ENCODE measurements at places on chromosomes 12 and 14. TPM values are rescaled to one million over a fixed set of nuclear protein-coding genes. Genes with fewer than 3 reads are reported as not detected.
A peak's percentile ranks its signal among the peaks of the same experiment; 100 is the strongest.

GRCh38 chr14:68682166-68683103 lies 110.4 kb downstream of the ZFP36L1 start:
- H3K27me3 ChIP-seq = no peaks in the 10 kb centered on the region
- H3K27ac ChIP-seq = peak overlapping the region; percentile 68
- H3K36me3 ChIP-seq = no peaks in the 10 kb centered on the region
- H3K4me1 ChIP-seq = peaks cover 40% of the 10 kb centered on the region
- DNase-seq = no peak

Gene NKX2-1
- total RNA-seq = not detected

Gene TECPR2
- 20.4 TPM for total RNA-seq

- H3K4me3 ChIP-seq = no peak overlapping the region
- H3K4me1 ChIP-seq = no peaks in the 10 kb centered on the region
- peaks cover 28% of the 10 kb centered on the region for H3K27me3 ChIP-seq
- H3K36me3 ChIP-seq = no peaks in the 10 kb centered on the region
- no peak for DNase-seq
- H3K27ac ChIP-seq = no peak overlapping the region
Observed at GRCh38 chr12:131613678-131614077, 97.2 kb upstream of the SFSWAP start.

GRCh38 chr12:8038659-8039114 lies 6.2 kb downstream of the FOXJ2 start:
- no peaks in the 10 kb centered on the region for H3K27me3 ChIP-seq
- H3K27ac ChIP-seq = peak overlapping the region; percentile 99
- H3K4me3 ChIP-seq = peak overlapping the region; percentile 47
- DNase-seq = peak; percentile 84
- peaks cover 2% of the 10 kb centered on the region for H3K36me3 ChIP-seq

DNA sequence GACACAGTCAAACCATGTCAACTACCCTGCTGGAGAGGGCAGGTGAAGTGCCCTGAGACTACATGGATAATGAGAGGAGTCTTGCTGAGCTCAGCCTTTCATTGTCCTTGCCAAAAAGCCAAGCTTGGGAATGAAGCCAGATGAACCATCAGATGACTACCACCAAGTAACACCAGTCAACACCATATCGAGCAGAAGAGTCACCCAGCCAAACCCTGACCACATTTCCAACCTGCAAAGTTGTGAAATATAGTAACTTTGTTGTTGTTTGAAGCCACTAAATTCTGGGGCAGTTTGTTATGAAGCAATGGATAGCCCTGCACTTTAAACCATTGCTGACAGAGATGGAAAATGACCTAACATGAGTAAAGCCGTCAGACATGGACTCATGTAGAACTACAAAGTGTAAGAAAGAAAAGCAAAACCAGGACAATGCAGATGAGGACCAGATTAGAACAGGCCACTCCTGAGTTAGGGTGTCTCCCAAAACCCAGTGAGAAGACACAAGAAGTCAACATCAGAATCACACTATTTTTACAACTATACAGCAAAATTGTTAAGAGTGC lies 12.5 kb upstream of the CRADD start:
- no peak for DNase-seq
- no peaks in the 10 kb centered on the region for H3K27me3 ChIP-seq
- peak overlapping the region; percentile 90 for H3K27ac ChIP-seq
- H3K4me3 ChIP-seq = no peak overlapping the region
- no peaks in the 10 kb centered on the region for H3K36me3 ChIP-seq

Gene KRT77
- not detected for total RNA-seq

Gene TAS2R30
- 0.73 TPM for total RNA-seq

DNA sequence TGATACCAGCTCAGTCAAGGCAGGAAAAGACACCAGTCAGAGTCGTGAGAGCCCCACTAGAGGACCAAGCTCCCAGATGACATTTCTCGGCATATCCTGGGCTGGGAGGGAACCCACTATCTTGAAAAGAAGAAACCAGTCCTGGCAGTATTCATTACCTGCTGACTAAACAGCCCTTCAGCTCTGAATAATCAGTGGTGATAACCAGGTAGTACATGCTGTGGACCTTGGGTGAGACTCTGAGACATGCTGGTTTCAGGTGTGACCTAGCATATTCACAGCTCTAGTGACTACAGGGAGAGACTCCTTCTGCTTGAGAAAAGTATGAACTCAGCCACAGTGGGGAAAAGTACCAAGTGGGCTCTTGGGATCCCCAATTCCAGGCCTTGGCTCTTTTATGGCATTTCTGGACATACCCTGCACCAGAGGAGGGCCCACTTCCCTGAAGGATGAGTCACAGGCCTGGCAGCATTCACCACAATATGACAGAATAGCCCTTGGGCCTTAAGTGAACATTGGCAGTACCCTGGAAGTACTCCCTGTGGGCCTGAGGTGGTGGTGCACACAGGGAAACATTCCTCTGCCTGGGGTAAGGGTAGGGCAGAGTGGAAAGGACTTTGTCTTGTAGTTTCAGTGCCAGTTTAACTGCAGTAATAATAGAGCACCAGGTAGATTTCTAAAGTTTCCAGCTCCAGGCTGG lies 82.6 kb upstream of the SLC38A4 start:
- no peak for DNase-seq
- H3K27ac ChIP-seq = no peak overlapping the region
- H3K27me3 ChIP-seq = no peaks in the 10 kb centered on the region
- H3K4me3 ChIP-seq = no peak overlapping the region
- no peaks in the 10 kb centered on the region for H3K4me1 ChIP-seq

Gene KLRC2
- total RNA-seq = not detected

GRCh38 chr12:3951380-3952135 lies 78.4 kb upstream of the PARP11 start:
- DNase-seq = no peak
- no peaks in the 10 kb centered on the region for H3K4me1 ChIP-seq
- no peak overlapping the region for H3K4me3 ChIP-seq
- H3K36me3 ChIP-seq = no peaks in the 10 kb centered on the region
- H3K27me3 ChIP-seq = no peaks in the 10 kb centered on the region

DNA sequence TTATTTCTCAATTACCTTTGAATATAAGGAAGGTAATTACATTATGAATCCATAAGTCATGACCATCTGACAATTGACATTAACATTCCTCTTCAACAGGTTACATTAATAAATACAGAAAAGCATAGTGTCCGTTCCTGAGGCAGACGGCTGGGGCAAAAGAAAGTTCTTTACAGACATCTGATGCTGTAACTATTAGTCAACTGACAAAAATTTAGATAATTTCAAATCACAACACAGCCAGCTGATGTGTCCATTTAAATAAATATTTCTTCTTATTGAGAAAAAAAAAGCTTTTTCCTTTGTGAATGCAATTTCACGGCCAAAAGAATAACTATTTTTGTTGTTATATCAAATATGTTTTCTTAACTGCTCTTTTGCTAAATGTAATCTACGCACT lies 9.2 kb upstream of the PYROXD1 start:
- H3K36me3 ChIP-seq = no peaks in the 10 kb centered on the region
- H3K27ac ChIP-seq = no peak overlapping the region
- no peaks in the 10 kb centered on the region for H3K4me1 ChIP-seq

DNA sequence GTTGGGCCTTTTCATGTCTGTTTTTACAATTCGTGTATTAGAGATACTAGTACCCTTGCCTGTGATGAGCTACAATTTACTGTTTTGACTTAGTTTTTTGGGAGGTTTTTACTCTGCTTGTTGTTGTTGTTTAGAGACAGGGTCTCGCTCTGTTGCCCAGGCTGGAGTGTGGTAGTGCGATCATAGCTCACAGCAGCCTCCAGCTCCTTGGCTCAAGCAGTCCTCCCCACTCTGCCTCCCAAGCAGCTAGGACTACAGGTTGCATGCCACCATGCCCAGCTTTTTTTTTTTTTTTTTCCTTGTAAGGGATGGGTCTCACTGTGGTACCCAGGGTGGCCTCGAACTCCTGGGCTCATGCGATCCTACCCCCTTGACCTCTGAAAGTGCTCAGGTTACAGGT lies 52.0 kb upstream of the DIP2B start:
- peaks cover 17% of the 10 kb centered on the region for H3K4me1 ChIP-seq
- no peak overlapping the region for H3K4me3 ChIP-seq
- no peaks in the 10 kb centered on the region for H3K27me3 ChIP-seq
- H3K27ac ChIP-seq = no peak overlapping the region
- DNase-seq = no peak
- H3K36me3 ChIP-seq = peaks cover 62% of the 10 kb centered on the region

GRCh38 chr14:99478128-99478527 lies 2.5 kb downstream of the SETD3 start:
- H3K4me3 ChIP-seq = peak overlapping the region; percentile 89
- no peak for DNase-seq
- H3K27ac ChIP-seq = peak overlapping the region; percentile 48
- no peaks in the 10 kb centered on the region for H3K36me3 ChIP-seq

Gene CMA1
- total RNA-seq = not detected

Gene RNU4-1
- 1,144 TPM for total RNA-seq
